ENCODE measurements at places on chromosomes 16 and 17.
A peak's percentile ranks its signal among the peaks of the same experiment; 100 is the strongest.

DNA sequence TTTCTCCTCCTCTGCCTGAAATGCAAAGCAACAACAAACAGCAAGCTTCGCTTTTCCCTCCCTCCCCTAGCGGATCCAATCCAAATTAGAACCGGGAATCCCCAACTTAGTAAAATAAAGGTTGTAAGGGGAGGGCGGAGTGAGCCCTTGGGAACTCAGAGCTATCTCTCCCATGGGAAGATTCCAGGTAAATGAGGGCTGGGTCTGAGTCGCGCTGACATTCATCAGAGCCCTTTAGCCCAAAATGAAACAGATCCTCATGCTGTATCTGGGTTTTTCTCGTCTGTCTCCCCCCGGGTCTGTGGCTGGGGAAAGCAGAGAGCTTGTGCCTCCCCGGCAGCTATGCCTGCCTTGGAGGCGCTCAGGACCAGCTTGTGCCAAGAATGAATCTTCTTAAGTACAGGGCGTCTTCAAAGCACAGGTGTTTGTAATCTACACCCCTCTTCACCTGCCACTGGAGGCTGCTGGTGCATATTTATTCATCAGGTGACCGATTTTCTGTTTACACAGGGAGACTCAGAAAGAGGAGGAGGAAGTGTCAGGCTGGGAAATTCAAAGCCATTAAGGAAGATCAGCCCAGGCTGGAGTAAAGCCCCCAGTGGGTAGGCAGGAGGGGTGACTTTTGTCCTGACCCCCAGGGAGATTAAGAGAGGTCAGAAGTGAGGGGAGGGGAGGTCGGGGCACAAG lies 55.0 kb upstream of the GSE1 start:
- H3K4me3 ChIP-seq = no peak overlapping the region
- H3K27ac ChIP-seq = peak overlapping the region; percentile 73
- peaks cover 24% of the 10 kb centered on the region for H3K4me1 ChIP-seq
- DNase-seq = no peak

DNA sequence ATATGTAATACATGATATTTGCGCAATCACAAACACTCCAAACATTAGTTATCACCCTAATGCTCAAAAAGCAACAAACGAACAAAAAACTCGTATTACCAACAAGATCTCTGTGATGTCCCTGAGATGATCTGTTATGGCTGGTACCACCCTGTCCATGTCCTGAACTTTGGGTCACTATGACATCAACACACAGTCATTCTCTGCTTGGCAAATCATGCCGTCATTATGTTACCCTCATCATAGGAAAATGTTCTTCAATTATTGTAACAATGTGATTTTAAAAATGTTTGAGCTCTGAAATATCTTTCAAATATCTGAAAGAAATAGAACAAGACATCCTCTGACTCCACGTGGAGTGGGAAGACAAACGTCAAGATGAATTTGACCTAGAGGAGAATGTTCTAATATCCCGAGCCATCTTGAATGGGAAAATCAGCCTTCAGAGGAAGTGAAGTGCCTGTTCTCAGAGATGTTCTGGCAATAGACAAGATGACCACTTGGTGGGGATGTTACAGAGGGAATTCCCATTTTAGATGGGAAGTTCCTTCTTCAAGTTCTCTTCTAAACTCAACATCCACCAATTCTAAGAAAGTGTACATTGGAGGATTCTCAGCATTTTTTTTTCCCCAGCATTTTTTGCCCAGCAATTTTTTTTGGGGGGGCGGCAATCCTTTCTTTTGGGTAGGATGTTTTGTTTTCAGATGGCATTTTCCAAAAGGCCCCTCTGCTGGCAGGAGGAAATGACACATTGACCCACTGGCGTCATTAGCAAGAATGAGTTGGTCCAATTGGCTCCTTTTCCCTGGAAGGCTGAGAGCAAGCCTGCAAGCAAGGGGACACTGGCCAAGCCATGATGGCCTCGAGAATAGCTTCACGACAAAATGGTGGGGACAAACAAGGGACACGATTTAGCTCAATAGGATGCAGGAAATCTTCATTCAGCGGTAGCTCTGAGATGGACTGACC lies 3.7 kb upstream of the HSD17B2 start:
- H3K4me3 ChIP-seq = no peak overlapping the region
- peak; percentile 29 for DNase-seq
- H3K4me1 ChIP-seq = no peaks in the 10 kb centered on the region
- no peaks in the 10 kb centered on the region for H3K36me3 ChIP-seq

GRCh38 chr17:79778504-79779083 lies 646 bp downstream of the CBX2 start:
- peaks cover 8% of the 10 kb centered on the region for H3K4me1 ChIP-seq
- H3K4me3 ChIP-seq = peak overlapping the region; percentile 91
- no peaks in the 10 kb centered on the region for H3K27me3 ChIP-seq
- H3K27ac ChIP-seq = no peak overlapping the region

- no peak for DNase-seq
- H3K4me1 ChIP-seq = no peaks in the 10 kb centered on the region
- H3K27me3 ChIP-seq = no peaks in the 10 kb centered on the region
- no peak overlapping the region for H3K27ac ChIP-seq
Measured at GRCh38 chr16:63737633-63738032, 1384.2 kb downstream of the CDH11 start.

DNA sequence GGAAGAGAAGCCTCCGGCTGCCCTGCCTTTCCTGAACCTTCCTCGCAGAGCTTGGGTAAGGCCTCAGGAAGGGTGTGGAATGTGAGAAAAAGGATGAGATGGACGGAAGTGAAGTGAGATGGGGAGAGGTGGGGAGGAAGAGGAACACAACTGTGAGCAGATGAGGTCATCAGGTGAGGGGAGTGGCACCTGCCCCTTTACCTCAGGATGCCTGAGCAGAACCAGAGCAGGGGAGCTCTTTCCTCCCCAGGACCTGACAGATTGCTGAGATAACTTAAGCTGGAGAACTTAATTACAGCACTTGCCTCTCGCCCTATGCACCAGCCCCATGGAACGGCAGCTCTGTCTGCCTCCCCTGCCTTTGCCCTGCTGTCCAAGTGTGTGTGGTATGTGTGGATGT lies 29.8 kb downstream of the TMEM132E start:
- H3K4me3 ChIP-seq = no peak overlapping the region
- H3K4me1 ChIP-seq = peaks cover 28% of the 10 kb centered on the region
- H3K27ac ChIP-seq = no peak overlapping the region
- no peaks in the 10 kb centered on the region for H3K27me3 ChIP-seq
- no peak for DNase-seq

DNA sequence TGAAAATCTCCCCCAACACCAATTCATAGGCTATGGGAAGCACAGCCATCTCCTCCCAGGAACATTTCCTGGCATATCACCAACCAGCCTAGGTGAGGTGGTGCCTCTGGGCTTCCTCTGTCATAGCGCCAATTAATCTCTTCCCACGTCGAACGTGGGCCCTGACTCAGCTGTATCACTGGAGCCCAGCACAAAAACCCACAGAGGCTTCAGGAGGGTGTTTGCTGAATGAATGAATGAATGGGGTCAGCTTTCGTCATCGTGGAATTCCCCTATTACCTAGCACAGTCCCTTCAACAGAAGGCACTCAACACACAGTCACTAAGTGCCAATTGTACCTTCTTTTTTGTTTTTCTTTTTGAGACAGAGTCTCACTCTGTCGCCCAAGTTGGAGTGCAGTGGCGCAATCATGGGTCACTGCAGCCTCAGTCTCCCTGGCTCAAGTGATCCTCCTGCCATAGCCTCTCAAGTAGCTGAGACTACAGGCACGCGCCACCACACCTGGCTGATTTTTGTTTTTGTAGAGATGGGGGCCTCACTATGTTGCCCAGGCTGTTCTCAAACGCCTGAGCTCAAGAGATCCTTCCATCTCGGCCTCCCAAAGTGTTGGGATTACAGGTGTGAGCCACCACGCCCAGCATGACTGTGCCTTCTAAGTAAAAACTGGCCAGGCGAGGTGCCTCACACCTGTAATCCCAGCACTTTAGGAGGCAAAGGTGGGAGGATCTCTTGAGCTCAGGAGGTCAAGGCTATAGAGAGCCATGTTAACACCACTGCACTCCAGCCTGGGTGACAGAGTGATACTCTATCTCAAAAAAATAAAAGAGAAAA lies 4.1 kb downstream of the ZNF688 start:
- peaks cover 7% of the 10 kb centered on the region for H3K4me1 ChIP-seq
- H3K27me3 ChIP-seq = no peaks in the 10 kb centered on the region
- no peak overlapping the region for H3K27ac ChIP-seq
- peak; percentile 19 for DNase-seq
- no peak overlapping the region for H3K4me3 ChIP-seq

Data from trophoblast cell (in vitro differentiated cells and primary cell).